ENCODE measurements at places on chromosomes 1 and 21.

DNA sequence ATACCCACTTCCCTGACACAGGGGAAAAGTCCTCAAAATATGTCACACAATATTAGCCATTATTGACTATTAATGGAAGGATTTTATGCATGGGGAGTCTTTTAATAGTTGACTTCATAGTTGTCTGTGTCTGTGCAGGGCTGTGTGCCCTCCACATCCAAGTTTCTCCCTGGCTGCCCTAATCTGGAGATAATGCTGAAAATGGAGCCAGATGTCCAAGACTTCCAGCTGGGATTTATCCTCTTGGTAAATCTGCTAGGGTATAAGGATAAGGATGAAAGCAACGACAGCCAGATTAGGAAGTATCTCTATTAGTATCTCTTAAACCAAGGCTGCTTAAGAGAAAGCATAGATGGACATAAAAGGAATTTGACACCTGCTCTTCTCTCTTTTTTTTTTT lies 42.1 kb downstream of the CDK18 start:
- no peak for DNase-seq

DNA sequence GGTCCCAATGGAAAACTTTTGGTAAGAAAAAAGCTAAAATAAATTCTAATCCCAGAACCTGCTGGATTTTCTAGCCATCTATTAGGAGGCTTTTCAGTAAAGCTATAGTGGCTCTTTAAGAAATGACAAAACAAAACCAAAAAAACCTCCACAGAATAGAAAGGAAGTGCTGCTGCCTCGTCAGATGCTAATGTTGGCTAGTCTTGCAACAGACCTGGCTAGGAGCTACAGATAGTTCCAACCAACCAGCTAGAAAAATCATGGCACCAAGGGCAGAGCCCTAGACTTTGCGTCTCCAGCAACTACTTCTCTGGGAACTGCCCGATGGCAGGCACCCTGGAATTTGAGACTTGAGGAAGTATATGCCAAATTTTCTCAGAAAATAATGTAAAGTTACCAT lies 7.6 kb downstream of the CD101 start:
- no peak for DNase-seq

DNA sequence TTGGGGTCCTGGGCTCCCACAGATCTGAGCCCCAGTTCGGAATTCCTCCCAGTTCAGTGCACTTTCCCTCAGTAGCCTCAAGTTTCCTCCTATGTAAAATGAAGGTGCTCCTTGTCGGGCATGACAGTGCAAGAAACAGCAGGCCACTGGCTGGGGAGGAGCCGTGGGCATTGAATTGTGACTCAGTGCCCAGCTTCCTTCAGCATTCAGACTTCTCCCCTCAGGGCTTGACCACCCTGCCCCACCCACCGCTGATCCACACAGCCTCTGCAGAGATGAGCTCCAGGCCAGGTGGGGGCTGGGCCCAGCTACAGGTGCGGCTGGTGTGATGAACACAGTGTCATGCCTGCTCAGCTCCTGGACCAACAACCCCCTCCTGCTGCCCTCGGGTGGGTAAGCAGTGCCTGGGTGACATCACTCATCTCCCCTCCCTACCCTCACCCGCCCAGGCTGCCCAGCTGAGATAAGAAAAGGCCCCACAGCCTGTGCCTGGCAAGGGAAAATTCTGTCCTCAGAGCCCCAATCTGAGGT lies 4.9 kb downstream of the MOB3C start:
- no peak for DNase-seq

- DNase-seq, result no peak
Measured at GRCh38 chr1:91742848-91743292, 143.1 kb downstream of the TGFBR3 start.

DNA sequence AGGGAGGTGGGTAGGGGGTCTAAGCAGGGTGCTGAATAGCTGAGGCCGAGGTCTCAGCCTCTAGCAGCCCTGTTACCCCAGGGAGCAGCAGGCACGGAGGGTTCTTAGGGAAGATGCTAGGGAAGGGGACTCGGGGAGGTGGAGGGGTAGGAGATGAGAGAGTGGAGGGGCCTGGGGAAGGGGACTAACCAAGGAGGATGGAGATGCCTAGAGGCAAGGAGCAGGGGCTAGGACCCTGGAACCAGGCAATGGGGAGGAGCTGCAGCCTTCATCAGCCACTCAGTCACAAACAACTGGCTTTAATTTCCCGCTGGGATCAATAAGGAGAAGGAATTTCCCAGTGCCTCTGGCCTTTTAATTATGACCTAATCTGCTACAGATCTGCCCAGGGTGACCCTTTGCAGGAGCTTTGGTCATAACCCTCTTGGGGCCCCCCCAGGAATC lies 2.9 kb upstream of the CRABP2 start:
- no peak for DNase-seq

DNA sequence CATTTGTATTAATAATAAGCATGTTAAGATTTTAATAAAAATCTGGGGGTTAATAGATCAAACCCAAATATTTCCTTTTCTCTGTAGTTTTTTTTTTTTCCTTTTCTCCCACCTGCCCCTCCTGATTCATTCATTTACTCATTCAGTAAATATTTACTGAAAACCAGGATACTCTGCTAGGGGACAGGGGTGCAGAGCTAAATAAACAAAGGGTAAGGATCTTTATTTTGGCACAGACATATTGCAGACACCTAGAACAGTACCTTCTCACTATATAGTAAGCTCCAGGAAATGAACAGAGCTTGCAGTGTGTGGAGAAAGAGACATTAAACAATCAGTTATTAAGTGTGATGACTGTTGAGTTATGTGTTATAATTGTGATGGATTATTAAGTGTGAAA lies 60.9 kb downstream of the AK5 start:
- DNase-seq, result no peak

- DNase-seq, result no peak
Measured at GRCh38 chr1:59798600-59798999, 16.1 kb upstream of the HOOK1 start.

DNA sequence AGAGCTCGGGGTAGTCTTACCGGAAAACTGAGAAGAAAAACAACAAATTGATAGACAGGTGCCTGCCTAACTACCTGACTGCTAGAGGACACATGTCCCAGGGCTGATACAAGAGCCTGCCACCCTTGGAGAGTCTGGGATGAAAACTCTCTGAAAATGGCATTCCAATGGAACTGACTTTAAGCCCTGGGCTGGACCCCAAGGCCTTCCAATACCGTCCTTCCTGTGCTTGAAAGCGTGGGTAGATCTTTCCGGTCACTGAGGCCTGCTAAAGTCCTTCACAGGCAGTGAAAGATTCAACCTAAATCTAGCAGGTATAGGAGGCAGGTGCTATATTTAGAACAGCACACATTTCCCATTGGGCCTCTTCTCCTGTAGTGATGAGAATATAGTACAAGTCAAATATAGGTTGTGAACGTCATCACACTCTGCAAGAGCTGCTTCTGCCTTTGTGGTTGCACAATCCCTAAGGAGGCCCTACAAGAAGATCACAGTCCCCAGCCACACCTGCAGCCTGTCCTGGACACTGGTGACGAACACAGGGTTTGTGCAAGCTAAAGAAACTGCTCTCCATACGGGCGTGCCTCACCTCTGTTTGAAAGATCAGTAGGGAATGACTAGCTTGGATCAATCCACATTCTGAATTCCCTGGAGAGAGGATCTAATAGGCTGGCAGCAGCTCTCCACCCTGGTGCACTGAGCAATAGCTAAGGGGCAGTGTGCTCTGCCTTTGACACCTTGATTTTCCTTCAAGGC lies 876 bp upstream of the CHML start:
- peak; percentile 44 for DNase-seq

DNA sequence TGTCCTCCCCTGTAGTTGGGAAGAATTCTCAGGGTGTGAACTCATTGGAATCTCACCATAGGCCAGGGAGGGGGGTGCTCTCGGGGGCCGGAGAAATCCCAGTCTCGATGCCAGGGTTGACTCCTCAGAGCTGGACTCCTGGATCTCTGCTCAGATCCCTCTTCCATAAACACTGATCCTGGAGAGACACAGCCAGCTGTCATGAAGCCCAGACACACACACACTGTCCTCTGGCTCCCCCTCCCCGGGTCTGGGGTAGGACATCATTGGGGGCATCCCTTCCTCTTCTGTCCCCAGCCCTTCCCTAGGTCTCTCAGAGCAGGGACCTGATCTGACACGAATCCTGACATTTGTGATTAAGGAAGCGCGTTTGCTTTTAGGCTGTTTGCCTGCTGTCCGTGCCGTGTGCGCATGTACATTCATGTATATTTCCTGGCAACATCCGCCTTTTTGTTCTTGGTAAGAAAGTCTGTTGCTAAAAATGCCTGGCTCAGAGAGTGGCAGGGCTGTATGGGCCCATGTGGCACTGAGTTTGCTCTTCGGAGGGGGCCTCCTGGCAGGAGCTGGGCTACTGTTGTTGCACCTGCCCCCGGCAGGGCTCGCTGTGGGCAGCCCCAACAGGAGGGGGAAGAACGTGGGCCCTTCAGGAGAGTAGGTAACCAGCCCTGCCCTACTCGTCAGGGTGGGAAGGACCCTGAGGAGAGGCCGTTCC lies 45.4 kb upstream of the SELENON start:
- DNase-seq, result no peak

- no peak for DNase-seq
Measured at GRCh38 chr1:201026836-201027235, 3.3 kb upstream of the KIF21B start.

DNA sequence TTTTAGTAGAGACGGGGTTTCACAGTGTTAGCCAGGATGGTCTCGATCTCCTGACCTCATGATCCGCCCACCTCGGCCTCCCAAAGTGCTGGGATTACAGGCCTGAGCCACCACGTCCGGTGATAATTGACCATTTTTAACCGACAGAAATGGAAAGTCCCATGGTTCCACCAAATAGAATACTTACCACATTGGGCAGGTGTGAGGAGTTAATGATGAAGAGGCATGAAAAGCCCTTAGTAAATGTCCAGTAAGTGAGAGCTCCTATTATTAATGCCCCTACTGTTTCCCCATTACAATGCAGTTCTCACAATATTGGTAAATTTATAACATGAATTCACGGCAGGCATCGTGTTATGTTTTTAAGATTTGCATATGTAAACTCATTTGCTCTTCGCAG lies 8.1 kb upstream of the GCLM start:
- no peak for DNase-seq

GRCh38 chr1:183730107-183730724 lies 74.7 kb upstream of the RGL1 start:
- DNase-seq, result no peak

GRCh38 chr1:241081473-241081872 lies 275.5 kb downstream of the RGS7 start:
- DNase-seq, result no peak

GRCh38 chr1:226709953-226710352 lies 29.1 kb downstream of the ITPKB start:
- DNase-seq, result no peak

DNA sequence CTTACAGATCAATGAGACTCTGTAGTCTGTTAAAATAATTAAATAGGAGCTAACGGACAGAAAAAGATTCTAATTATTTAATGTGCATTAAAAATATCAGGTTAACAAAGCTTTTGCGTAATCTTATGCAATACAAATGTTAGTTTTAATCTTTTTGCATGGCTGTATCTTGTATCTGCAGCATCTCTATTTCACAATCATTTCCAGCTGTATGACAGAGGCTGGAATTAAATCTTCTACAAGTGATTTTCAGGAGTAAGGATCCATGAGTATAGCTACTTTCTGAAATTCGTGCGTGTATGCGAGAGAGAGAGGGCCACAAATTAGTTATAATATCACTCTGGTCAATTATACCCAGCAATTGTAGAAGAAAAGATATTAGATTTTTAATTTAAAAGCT lies 1446.8 kb downstream of the NCAM2 start:
- DNase-seq, result no peak

DNA sequence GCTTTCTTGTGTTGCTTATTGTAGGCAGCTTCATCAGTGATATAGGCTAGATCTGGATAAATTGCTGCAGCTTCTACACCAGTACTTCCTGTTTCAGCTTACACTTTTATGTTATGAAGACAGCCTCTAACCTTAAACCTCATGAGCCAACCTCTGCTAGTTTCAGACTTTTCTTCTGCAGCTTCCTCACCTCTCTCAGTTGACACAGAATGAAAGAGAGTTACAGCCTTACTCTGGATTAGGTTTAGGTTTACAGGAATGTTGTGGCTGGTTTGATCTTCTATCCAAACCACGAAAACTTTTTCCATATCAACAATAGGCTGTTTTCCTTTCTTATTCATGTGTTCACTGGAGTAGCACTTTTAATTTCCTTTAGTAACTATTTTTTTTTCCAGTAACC lies 76.9 kb upstream of the RNPC3 start:
- DNase-seq, result no peak

GRCh38 chr21:45348591-45349327 lies 56.2 kb upstream of the COL18A1 start:
- DNase-seq, result no peak

DNA sequence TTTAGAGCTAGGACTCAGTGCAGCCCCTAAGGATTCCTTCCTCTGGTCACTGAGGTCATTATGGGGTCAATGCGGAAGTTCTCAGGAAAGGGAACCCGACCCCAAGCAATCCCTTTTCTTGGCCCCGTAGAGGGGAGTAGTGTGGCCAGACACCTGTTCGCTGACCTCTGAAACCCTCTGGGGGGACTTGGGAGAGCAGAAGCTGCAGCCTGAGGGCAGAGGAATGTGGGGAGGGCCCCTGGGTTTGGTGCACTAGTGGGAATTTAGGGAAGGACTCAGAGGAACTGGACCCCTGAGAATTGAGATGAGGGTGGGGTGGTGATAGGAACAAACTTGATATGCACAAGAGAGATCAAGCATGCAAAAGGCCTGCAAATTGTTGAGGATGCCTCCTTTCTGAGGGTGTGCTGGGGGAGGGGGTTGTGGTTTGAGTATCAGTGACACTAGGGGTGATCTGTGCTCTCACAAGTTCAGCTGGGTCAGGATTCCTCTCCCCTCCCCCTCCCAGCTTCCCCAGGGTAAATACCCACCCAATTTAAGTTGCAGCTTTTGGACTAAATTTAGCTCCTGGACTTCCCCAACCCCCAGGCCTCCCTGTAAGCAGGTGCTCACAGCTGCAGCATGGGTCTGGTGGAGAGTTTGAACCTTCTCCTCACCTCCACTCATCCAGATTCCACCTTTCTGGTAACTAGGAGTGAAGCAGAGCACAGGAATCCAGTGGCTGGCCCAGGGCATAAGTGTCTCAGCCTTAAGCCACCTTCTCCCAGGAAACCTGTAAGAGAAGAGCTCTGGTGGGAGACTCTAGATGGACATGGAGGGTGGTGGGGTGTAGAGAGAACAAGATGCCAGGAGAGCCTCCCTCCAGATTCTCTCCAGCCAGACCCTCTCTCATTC lies 13.5 kb downstream of the ADAMTSL4 start:
- no peak for DNase-seq

GRCh38 chr1:58823481-58824010 lies 39.7 kb upstream of the JUN start:
- DNase-seq, result no peak

DNA sequence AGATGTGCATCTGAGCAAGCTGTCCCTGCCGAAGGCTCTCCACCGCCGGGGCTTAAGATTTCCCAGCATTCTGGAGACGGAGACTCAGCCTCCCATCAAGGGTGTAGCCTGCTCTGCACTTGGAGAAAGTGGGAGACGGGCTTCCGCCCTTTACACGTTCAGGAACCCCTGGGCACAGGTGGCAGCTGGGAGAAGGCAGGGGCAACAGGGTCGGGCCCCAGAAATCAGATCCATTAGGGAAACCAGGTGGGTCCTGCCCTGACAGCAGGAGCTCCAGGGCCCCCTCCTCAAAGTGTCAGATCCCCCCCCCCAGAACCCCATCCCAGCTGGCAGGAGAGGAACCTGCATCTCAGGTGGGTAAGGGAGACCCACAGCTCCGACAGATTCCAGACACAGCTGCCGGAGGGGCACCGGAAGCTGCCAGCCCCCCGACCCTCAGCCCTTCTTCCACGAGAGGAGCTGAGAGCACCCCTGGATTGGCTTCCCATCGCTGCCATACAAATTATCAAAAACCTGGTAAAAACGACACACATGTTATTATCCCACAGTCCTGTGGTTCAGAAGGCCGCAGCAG lies 236.6 kb downstream of the NPHP4 start:
- no peak for DNase-seq

Data from HuH-7.5 (cell line).